ENCODE measurements at places on chromosomes 1 and 21.

GRCh38 chr1:19552291-19553010 is 67.1 kb upstream of the CAPZB start:
- no peak for DNase-seq

GRCh38 chr1:220925707-220926106 is 46.5 kb downstream of the HLX start:
- DNase-seq: no peak

GRCh38 chr1:8866173-8866791 is 12.2 kb downstream of the ENO1 start:
- DNase-seq: no peak

- no peak for DNase-seq
Measured at GRCh38 chr1:77643456-77643855, 39.0 kb downstream of the ZZZ3 start.

DNA sequence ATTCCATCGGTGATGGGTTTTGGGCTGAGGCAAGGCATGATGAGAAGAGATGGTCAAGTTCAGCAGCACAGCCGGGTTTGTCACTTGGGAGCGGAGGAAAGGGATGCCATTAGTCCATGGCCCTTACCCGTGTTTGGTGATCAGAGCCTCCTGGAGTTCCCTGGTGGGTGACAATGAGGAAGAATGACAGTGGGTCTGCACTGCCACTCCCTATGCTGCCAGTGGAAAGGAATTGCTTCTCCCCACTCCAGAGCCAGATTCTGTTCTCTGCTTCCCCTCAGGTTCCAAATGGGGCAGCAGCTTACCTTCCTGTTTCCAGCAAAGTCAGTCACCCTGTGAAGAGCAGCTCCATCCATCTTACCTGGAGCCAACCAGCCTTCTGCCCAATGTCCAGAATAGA is 393.1 kb downstream of the PTPRU start:
- no peak for DNase-seq

DNA sequence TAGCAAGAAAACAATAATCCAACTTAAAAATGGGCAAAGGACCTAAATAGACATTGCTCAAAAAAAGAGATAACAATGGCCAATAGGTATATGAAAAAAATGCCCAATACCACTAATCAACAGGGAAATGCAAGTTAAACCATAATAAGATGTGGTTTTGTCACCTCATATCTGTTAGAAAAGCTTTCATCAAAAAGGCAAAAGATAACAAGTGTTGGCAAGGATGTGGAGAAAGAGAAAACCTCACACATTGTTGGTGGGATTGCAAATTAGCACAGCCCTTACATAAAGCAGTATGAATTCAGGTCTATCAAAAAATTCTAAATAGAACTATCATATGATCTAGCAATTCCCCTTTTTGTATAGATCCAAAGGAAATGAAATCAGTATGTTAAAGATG is 387.2 kb upstream of the DUSP10 start:
- DNase-seq: no peak

- DNase-seq: no peak
Measured at GRCh38 chr1:29467989-29468900, 231.9 kb downstream of the PTPRU start.

- DNase-seq: peak; percentile 50
Measured at GRCh38 chr1:170675865-170676264, 11.9 kb downstream of the PRRX1 start.

- DNase-seq: no peak
Measured at GRCh38 chr1:54012863-54013262, 5.1 kb downstream of the LDLRAD1 start.

- DNase-seq: no peak
Measured at GRCh38 chr1:198564716-198565115, 24.2 kb upstream of the ATP6V1G3 start.

GRCh38 chr1:225366552-225366951 is 61.3 kb downstream of the LBR start:
- DNase-seq: no peak

GRCh38 chr1:15727021-15727420 is 9.0 kb upstream of the SLC25A34 start:
- DNase-seq: no peak

- DNase-seq: no peak
Measured at GRCh38 chr1:233665575-233666270, 51.8 kb downstream of the KCNK1 start.

GRCh38 chr1:229370601-229371021 is 27.8 kb upstream of the CCSAP start:
- no peak for DNase-seq

DNA sequence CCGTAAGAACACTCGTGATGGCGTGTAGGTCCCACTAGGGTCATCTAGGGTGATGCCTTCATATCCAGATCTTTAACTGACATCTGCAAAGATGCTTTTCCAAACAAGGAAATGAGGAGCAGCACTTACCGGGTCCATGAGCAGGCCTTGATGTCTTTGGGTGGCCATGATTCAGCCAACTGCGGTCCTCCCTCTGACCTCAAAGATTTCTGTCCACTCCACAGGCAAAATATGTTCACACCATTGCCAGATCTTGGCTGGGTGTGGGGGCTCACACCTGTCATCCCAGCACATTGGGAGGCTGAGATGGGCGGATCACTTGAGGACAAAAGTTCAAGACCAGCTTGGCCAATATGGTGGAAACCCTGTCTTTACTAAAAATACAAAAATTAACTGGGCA is 18.2 kb downstream of the TRPM2 start:
- DNase-seq: no peak

- DNase-seq: peak; percentile 54
Measured at GRCh38 chr1:179706339-179706941, 36.7 kb upstream of the FAM163A start.

DNA sequence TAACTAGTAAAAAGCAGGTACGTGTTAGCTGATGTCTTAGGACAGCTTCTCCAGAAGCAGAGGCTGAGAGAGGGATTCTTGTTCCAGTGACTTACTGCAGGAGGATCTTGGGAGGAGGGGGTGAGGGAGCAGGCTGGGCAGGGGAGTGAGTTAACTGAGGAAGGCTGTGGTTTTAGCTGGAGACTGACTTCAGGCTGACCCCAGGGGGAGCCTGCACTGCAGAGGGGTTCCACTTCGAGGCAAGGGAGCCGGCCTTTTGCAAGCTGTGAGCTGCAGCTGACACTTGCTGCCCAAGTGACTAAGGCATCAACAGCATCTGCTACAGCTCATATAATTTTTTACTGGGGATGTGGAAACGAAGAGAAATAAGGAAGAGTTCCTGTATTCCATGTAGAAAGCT is 50.4 kb upstream of the SOD1 start:
- DNase-seq: no peak

DNA sequence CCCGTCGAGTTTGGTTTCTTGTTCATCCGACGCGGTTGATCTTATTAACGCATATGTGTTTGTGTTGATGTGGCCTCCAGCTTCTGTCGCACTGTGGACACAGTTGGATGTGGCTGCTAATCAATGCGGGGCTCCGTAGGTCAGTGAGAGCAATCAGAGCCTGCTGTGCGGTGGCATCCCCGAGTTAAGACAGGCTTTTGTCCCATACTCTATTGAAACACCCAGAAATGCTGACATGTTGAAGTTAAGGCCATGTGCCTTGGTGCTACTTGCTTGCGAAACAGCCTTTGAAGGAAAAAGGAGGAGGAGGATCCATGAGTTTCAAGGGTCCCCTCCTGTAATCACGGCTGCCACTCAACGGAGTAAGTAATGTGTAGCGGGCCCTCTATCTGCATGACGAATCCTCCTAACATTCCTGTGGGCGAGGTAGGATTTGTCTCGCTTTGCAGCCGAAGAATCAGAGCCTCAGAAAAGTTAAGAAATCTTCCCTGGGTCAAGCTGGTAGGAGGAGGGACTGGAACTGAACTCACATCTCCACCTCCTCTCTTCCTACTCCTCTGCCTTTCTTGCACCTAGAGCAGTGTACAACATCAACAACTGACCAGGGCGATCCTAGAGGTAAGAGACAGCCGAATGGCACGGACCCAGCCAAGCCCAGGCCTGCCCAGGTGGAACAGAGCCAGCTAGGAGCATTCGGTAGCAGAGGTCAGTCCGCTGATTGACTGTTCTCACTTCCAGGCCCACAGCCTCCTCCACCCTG is 19.5 kb downstream of the PDE9A start:
- no peak for DNase-seq

- DNase-seq: no peak
Measured at GRCh38 chr1:175669569-175669968, 73.8 kb downstream of the TNR start.

DNA sequence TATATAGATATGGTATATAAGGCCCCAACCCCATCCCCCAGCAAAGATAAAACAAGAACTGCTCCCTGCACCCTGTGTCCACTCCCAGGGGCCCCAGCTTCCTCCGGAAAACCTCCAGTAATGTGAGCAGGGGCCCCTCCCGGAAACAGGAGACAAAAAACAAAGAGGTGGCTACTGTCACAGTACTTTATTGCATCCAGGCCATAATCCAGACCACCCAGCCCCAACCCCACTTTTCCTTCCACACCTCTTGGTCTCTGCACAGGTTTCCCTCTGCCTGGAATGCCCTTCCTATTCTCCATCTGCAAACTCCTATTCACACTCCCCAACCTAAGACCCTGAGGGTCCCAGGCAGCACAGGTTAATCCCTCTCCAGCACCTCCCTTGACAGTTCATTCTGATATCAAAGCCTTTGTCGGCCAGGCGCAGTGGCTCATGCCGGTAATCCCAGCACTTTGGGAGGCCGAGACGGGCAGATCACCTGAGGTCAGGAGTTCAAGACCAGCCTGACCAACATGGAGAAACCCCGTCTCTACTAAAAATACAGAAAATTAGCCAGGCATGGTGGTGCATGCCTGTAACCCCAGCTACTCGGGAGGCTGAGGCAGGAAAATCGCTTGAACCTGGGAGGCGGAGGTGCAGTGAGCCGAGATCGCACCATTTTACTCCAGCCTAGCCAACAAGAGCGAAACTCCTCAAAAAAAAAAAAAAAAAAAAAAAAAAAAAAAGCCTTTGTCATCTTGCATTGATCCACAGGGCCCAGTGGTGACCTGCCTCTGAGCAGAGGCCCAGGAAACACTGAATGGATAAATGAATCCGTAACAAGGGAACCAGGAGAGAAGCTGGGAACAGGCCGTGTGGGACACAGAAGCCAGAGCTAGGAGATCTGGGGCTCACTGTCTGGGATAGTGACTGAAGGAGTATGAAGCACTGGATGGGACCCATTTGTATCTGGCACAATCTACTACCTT is 2.3 kb upstream of the AUNIP start:
- no peak for DNase-seq

- DNase-seq: no peak
Measured at GRCh38 chr1:30685796-30686165, 37.6 kb downstream of the MATN1 start.

DNA sequence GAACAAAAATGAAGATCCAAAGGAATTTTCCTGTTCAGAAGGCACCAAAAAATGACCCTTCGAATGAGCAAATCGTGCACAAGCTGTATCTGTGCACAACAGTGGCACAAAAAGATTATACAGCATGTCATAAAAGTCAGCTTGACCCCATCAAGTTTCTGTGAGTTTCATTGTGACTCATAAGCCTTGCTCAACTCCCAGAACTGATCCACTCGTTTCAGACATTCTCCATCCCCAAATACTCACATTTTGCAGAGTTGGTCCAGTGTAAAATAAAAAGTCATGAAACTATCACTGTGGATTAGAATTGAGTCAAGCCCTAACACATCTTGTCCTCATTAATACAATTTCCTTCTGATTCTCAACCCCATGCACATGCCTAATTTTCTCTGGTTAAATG is 174.7 kb upstream of the PKN2 start:
- DNase-seq: no peak

DNA sequence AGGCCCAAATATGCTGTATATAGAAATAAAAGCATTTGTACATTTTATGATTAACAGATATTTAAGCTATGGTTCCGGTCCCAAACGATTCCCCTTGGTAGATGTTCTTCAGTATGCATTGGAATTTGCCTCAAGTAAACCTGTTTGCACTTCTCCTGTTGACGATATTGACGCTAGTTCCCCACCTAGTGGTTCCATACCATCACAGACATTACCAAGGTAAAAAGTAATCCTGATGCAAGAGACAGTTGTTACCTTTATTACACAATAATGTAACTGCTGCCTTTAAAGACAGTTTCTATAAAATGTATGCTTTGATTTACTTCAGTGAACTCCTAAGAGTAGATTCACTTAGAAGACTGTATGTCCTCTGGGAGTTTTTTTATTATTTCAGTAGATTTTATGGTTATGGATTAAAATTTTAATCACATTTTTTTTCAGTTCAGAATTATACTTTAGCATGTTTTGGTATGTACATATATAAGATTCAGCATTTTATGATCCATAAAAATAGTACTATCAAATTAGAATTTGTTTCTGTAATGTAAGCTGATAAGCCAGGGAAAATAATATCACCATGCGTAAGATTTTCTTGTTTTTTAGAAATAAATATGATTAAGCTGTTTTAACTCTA is 96.5 kb downstream of the USP25 start:
- peak; percentile 8 for DNase-seq

DNA sequence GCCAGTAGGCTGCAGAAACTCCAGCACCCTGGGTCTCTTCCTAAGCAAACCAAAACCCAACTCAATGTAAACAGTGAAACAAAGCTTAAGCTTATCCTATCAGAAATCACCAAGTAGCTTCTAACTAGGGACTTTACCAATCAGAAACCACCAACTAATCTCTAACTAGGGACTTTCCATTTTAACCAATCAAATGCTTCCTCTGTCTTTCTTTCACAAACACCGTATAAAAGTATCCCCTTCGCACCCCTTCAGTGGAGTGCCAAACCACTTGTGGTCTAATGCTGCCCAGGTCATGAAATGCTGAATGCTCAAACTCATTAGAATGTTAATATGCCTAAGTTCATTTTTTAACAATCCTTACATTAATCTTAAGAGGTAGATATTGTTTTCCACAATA is 250.5 kb upstream of the DUSP10 start:
- DNase-seq: no peak

- DNase-seq: no peak
Measured at GRCh38 chr1:241081473-241081872, 275.5 kb downstream of the RGS7 start.

DNA sequence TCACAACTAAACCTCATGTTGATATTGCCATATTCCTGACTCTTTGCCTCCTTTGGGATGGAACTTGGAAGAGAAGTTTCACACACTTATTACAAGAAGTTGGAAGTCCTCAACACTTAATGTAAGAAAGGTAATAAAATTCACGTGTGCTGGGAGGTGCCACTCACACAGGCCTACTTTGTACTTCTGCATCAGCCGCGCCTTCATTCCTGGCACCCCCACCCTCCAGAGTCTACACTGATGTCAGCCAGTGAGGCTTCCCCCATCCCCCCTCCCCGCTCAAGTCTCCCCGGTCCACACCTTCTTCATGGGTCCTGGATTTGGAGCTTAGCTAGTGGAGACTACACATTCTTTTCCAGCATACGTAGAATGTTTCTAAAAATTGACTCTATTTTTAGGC is 24.8 kb upstream of the SLC45A1 start:
- DNase-seq: no peak

All from skin of body (tissue), 3 donors.